Upper lobe of left lung (tissue), 6 donors: ENCODE measurements at places on chromosomes 4 and X. TPM values are rescaled to one million over a fixed set of nuclear protein-coding genes. Genes with fewer than 3 reads are reported as not detected.

CXCL10 gene
- 7.3 TPM for total RNA-seq

KLHL34 gene
- not detected for total RNA-seq

- no peak overlapping the region for H3K27ac ChIP-seq
- DNase-seq, result no peak
- no peaks in the 10 kb centered on the region for H3K36me3 ChIP-seq
- no peak overlapping the region for H3K4me3 ChIP-seq
- no peaks in the 10 kb centered on the region for H3K27me3 ChIP-seq
- no peaks in the 10 kb centered on the region for H3K4me1 ChIP-seq
Observed at GRCh38 chrX:38080808-38081207, 74.5 kb downstream of the SYTL5 start.

DNA sequence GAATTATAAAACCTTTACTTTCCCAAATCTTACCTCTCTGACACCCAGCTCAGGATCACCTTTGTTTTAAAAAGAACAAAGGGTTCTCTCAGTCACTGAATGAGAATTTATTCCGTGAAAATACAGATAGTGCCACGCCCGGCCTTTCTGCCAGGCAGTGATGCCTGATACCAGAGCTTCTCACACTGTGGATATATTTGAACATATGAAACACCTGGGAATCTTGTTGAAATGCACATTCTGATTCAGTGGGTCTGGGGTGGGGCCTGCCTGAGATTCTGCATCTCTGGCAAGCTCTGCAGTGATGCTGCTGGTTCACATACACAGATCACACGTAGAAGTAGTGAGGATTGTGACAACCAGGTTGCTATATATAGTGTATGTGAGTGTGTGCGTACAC is 46.0 kb downstream of the ELOVL6 start:
- no peaks in the 10 kb centered on the region for H3K36me3 ChIP-seq
- no peaks in the 10 kb centered on the region for H3K4me1 ChIP-seq
- no peaks in the 10 kb centered on the region for H3K27me3 ChIP-seq
- DNase-seq, result no peak
- H3K27ac ChIP-seq, result no peak overlapping the region
- no peak overlapping the region for H3K4me3 ChIP-seq

- H3K27me3 ChIP-seq, result no peaks in the 10 kb centered on the region
- H3K4me1 ChIP-seq, result no peaks in the 10 kb centered on the region
- no peak overlapping the region for H3K27ac ChIP-seq
- H3K36me3 ChIP-seq, result no peaks in the 10 kb centered on the region
- no peak overlapping the region for H3K4me3 ChIP-seq
Observed at GRCh38 chr4:22077571-22077970, 129.0 kb upstream of the KCNIP4 start.

- H3K4me1 ChIP-seq, result no peaks in the 10 kb centered on the region
- no peak overlapping the region for H3K4me3 ChIP-seq
- no peak for DNase-seq
- H3K27ac ChIP-seq, result no peak overlapping the region
Observed at GRCh38 chrX:43618366-43619205, 37.5 kb upstream of the MAOA start.

DNA sequence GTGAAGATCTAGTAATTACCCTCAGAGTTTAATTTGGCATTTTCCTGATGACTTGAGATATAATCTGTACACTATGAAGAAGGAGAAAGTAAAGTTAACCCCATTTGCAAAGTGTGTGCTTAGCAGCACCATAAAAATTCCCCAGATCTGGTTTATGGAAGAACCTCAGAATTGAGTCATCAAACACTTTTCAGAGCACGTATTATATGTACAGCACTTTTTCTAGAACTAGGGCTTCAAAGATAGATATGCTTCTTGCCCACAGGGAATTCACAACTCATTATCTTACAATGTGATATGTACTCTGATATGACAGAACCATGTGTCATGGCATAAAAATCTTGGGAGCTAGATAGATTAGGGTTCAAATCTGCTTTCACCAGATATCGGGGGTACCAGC is 150.9 kb downstream of the SLC10A7 start:
- no peaks in the 10 kb centered on the region for H3K36me3 ChIP-seq
- H3K4me3 ChIP-seq, result no peak overlapping the region
- no peaks in the 10 kb centered on the region for H3K27me3 ChIP-seq
- H3K27ac ChIP-seq, result no peak overlapping the region

- H3K36me3 ChIP-seq, result no peaks in the 10 kb centered on the region
- DNase-seq, result no peak
- H3K27ac ChIP-seq, result no peak overlapping the region
- H3K4me3 ChIP-seq, result no peak overlapping the region
- no peaks in the 10 kb centered on the region for H3K27me3 ChIP-seq
Observed at GRCh38 chr4:121777625-121778024, 12.7 kb upstream of the SMIM43 start.

- no peaks in the 10 kb centered on the region for H3K27me3 ChIP-seq
- H3K4me3 ChIP-seq, result no peak overlapping the region
- no peaks in the 10 kb centered on the region for H3K36me3 ChIP-seq
- no peak for DNase-seq
- no peak overlapping the region for H3K27ac ChIP-seq
Observed at GRCh38 chr4:183130328-183131155, 31.5 kb downstream of the WWC2 start.

DNA sequence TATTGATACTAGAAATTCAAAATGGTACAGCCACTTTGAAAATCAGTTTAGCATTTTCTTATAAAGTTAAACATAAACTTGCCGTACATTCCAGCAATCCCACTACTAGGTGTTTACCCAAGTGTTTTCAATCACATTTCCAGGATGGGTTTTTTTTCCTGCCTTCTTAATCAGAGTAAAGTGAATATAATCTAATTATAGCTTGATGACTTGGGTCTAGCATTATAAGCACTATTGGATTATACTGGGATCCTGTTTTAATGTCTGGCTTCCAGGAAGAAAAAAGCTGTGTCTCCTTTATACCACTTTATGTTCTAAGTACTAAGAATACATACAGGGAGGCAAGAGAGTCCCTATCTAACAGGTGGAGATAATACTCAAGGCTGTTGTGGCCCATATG is 103.3 kb upstream of the KLHL13 start:
- H3K27ac ChIP-seq, result no peak overlapping the region
- H3K4me3 ChIP-seq, result no peak overlapping the region
- H3K36me3 ChIP-seq, result no peaks in the 10 kb centered on the region
- no peaks in the 10 kb centered on the region for H3K27me3 ChIP-seq
- DNase-seq, result no peak
